Fibroblast of skin of scalp (primary cell): ENCODE measurements at places on chromosomes 5 and 9.

DNA sequence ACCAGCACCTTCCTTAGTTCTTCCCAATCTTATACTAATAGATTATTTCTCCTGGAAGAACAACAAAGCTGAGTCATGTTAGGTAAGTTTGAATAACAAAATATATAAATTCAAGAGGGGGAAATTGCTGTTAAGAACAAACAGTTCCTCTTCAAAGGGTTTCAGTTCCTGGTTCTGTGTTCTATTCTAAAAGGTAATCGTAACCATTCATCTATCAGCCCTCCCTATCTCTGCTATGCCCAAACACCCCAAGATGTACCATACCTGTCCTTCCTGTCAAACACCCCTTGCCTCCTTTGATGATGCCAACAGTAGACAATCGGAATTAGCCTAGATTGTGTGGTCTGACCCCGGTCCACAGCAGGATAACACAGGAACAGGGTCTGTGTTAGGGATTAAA is 4.2 kb upstream of the RNF180 start:
- no peak for DNase-seq

- DNase-seq, result no peak
These were observed 73.4 kb upstream of the DNAH5 start for GRCh38 chr5:14017904-14018303.

GRCh38 chr9:99166149-99166548 is 55.6 kb downstream of the ALG2 start:
- DNase-seq, result no peak

- DNase-seq, result peak; percentile 40
These were observed 120.4 kb upstream of the CDH9 start for GRCh38 chr5:27158775-27159174.

DNA sequence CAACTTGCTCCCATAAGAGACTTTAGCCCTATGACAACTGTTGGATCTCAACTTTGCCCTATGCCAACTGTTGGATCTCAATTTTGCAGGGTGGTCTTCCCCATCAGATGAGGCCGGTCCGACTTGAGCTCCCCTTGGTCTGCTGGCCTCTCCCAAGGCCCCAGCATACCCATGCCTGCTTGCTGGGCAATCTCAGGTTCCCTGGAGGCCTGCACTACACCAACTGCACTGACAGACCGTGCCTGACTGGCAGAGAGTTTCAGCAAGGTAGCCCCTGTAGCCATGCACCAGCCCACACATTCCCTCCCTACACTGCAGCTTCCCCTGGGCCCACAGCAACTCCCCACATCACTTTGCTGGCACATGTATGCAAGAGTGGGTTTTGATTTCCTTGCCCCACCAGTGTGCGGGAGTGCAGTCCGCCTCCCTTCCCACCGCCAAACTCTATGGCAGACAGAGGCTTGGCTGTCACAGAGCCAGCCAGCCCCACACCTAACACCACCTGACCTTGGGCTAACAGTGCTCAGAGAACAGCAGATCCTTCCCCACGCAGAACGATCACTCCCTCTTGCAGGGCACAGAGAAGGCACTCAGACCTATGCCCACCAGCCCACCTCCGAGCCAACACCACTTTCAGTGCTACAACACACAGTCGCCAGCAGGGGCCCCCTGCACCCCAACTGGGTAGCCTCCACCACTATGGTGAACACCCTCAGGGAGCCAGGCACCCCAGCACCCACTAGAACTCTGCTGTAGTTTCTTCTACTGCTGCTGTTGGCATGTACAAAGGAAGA is 279.9 kb upstream of the COX7C start:
- DNase-seq, result no peak

GRCh38 chr5:10339058-10339811 is 14.3 kb upstream of the MARCHF6 start:
- no peak for DNase-seq

GRCh38 chr5:148790545-148791333 is 35.7 kb upstream of the ADRB2 start:
- DNase-seq, result no peak

- no peak for DNase-seq
These were observed 21.9 kb downstream of the HTR4 start for GRCh38 chr5:148632255-148633066.

- peak; percentile 21 for DNase-seq
These were observed 203.6 kb downstream of the EDIL3 start for GRCh38 chr5:84181093-84181492.

GRCh38 chr9:21434202-21435014 is 5.8 kb upstream of the IFNA1 start:
- DNase-seq, result peak; percentile 73

DNA sequence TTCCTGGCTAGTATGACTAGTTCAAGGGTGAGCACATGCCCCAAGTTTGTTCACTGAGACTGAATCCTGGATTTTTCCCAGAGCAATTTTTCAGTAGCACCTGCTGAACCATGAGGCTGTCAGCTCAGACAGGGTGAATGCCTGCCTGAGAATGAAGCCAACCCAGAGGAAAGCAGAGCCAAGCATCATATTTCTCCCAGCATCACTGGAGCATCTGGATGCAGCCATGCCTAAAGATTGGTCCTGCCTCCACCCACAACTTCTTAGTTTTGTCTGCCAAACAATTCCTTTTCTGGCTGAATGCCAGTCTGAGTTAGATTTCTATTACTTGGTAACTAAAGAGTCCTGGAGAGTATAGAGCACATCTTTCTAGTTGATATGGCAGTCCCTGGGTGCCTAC is 343.6 kb downstream of the CSNK1G3 start:
- DNase-seq, result no peak

DNA sequence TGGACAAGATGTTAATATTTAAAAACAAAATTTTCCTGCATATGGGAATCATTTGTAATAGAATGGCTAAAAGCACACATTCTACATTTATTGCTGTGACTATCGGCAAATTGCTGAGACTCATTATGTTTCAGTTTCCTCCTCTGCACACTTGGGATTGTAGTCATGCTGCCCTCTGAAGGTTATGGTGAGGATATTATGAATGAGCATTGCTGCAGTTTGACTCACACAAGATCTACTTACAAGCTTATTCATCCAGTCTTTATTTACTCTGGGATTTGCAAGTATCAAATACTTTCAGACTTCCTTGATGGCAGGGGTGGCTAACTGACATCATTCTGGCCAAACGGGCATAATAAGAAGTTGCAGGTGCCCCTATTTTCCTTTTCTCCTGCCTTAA is 9.5 kb upstream of the NFIL3 start:
- peak; percentile 89 for DNase-seq

- peak; percentile 33 for DNase-seq
These were observed 93.8 kb downstream of the OXCT1 start for GRCh38 chr5:41776435-41776834.

DNA sequence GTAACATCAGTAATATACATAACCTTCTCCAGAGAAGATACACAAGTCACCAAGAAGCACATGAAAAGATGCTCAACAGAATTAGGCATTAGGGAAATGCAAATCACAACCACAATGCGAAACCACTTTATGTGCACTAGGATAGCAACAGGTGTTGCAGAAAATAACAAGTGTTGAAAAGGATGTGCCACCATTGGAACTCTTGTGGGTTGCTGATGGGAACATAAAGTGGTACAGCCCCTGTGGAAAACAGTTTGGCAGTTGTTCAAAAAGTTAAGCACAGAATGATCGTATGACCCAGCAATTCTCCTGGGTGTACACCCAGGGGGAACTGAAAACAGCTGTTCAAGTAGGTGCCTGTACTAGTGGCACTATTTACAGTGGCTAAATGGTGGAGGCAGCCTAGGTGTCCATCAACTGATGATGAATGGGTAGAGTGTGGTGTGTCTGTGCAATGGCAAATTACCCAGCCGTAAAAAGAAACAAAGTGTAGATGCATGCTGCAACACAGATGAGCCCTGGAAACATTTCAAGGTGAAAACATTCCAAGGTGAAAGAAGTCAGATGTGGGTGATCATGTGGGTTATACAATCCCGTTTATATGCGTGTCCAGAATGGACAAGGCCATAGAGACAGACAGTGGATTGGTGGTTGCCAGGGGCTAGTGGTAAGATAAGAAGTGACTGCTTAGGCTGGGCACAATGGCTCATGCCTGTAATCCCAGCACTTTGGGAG is 27.2 kb downstream of the CCDC69 start:
- no peak for DNase-seq

DNA sequence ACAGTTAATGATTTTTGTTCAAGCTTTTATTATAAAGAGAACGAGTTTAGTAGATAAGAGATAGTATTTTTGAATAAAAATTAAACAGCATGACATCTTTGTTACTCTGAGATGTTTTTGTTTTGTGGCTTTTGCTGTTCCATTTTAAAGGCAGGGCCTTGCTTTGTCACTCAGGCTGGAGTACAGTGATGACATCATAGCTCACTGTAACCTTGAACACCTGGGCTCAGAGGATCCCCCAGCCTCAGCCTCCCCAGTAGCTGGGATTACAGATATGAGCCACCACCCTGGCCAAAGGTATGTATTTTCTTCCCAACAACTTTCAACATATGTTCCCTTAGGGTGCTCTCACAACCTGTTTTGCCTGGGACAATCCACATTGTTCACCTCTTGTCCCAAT is 730.9 kb upstream of the RGMB start:
- no peak for DNase-seq

DNA sequence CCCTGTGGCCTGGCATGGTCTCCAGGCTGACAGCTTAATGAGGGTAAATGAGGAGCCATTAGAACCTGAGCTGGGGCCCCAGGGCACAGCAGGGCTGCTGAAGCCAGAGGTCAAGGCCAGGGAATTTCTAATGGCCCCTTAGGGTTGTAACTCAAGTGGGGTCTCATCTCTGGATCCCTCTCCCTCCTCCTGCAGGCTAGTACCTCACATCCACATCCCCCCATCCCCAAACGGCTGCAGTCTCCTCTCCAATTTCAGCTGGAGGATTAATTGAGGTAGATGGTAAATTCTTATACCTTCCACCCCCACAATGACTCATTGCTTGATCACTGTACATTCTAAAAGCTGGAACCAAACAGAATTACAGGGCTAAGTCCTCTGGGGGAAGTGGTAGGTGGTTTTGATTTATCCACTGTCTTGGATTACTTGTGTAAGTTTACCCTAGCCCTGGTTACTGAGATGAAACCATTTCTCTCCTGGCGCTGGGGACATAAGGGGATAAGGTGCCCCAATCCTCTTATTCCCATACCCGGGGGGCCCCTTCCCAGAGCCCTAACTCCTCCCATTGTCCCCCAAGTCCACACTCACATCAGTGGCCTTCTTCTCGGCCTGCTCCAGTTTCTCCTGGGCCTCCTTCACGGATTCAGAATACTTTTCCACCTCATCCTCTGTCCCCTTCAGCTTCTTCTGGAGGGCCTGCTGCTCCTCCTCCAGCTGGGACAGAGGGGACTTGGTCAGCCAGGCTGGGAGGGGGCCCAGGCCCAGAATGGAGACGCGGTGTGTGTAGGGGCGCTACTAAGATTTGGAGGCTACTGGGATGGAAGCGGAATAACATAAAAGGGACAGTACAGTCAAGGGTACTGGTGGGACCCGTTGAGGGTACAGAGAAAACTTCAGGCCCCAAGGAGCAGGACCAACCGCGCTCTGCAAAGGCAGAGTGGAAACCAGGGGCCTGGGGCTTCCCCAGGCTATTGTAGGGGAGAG is 875 bp downstream of the TPM2 start:
- DNase-seq, result peak; percentile 67

DNA sequence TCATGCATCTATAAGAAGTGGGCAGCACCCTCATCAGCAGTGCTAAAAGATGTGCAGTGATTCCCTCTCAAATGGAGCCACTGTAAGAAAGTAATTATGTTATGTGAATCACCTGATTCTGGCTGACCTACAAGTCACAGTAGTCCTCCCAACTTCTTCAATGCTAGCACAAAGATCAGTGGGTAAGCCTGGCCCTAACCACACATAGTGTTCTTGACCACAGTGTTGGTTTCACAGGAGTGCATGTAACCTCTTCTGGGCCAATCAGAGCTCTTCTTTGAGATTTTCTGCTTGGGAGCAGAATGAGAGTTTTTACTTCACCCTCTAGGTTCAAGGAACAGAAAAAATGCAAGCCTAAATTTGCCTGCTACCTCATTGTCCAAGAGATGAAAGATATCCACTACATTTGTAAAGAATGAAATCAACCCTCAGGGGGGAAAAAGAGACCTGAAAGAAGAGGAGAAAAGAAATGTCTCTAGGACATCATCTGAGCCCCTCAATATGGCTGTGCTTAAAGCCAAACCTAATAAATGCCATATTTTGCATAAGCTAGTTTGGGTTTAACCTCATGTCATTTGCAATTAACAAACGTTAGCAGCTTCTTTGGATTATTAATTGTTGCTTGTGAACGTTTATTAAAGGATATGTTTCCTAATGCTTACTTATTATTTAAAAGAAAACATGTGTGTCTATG is 65.3 kb upstream of the ADRB2 start:
- DNase-seq, result no peak

DNA sequence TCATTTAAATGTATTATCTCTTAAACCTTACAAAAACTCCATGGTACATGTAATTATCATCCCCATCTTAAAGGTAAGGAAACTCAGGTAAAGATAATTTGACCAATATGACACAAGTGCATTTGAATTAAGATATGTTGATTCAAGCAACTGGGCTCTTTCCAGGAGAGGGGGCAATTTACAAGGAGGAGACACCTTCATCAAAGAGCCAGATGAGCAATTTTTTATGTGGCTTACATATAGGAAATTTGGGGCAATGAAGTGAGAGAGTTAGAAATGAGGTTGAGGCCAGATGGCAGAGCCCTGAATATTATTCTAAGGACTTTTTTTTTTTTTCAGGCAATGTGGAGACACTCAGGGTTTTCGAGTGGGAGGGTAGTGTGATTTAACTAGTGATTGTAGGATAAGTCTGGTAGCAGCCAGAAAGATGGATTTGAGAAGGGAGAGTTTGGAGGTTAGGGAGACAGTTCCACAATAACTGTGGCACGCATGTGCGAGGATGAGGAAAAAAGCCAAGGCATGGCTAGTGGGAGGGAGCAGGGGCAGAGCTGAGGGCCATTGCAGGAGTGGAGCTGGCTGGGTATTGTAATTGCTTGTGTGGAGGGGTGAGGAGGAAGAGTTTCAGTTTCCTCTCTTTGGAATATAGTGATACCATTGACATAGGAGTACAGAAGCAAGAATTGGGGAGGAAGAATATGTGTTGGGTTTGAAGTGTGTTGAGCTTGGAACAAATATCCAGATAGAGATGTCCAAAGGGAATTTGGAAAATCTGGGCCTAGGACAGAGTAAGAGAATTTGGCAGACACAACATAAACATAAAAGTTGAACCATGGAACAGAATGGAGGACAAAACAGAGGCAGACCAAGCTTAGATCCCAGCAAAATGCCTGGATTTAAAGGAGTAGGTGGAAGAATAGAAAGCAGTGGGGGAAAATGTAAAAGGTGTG is 72.0 kb downstream of the ACTBL2 start:
- no peak for DNase-seq

DNA sequence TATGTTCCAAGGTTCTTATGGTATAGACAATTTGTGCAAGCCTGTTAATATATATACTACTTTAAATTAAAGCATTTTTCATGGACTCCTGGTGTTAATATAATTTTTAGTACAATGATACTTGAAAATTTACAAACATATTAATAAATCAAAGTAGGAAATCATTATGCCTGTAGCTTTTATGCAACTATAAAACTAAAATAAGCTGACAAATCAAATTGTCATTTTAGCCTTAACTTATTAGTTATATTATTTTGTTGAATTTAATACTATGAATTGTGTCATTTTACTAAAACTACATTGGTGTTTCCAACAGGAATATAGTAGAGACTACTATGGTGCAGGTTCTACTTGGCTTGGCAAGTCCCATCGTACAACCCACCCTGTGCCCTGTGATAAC is 96.0 kb downstream of the MED10 start:
- DNase-seq, result no peak

GRCh38 chr9:23849379-23850035 is 23.5 kb upstream of the ELAVL2 start:
- no peak for DNase-seq

GRCh38 chr9:118674942-118675341 is 694.3 kb downstream of the BRINP1 start:
- DNase-seq, result no peak
